ENCODE measurements at places on chromosomes 13 and 19. TPM values are rescaled to one million over a fixed set of nuclear protein-coding genes. Genes with fewer than 3 reads are reported as not detected.

The LCP1 gene
- 1,296 TPM for total RNA-seq

The CBARP gene
- total RNA-seq, result not detected

The GRK1 gene
- 0.05 TPM for total RNA-seq

- no peak for DNase-seq
These were observed 763.5 kb upstream of the GPC6 start for GRCh38 chr13:92463134-92463533.

DNA sequence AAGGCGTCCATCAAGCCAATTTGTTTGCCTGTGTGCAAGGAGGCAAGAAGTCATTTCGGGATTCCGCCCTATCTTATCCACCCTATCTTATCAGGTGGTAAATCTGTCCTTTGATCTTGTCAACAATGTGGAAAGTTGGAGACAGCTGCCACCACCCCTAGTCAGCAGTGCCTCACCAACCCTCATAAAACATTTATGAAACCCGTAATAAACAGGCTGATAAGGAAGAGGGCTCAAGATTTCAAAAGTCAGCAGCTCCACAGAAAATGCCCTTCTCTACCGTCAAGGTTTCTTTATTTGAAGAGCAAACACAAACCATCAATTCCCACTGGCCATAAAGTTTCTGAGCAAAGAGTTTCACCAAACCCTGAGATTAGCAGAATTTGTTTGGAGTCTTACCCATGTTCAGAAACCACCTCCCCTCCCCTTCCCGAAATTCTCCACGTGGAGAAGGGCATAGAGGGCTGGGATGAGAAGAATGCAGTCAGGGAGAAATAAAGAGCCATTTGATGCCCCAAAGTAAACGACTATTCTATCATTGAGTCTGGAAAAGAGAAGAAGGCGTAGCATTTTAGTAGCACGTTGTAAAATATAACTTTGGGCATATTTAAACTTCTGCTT lies 196.0 kb upstream of the GPR12 start:
- no peak for DNase-seq

DNA sequence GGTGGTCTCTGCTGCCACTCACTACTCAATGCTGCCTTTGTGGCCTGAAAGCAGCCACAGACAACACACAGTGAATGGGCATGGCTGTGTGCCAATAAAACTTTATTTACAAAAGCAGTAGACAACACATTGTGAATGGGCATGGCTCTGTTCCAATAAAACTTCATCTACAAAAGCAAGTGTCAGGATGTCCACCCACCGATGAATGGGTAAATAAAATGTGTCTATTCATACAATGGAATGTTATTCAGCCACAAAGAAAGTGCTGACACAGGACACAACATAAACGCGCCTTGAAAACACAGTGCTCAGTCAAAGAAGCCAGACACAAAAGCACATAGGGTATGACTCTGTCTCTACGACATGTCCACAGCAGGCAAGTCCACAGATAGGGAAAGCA lies 20.1 kb downstream of the ZSCAN5A start:
- DNase-seq, result no peak

- DNase-seq, result no peak
These were observed 3.4 kb downstream of the EVI5L start for GRCh38 chr19:7833225-7834099.

GRCh38 chr19:29404951-29405727 lies 120.7 kb upstream of the VSTM2B start:
- no peak for DNase-seq

- DNase-seq, result no peak
These were observed 1.0 kb upstream of the CRYL1 start for GRCh38 chr13:20526664-20527063.

GRCh38 chr19:18666317-18666716 lies 17.2 kb upstream of the CRTC1 start:
- DNase-seq, result no peak

GRCh38 chr19:46760363-46760762 lies 14.1 kb upstream of the STRN4 start:
- DNase-seq, result no peak

All from activated CD8-positive, alpha-beta T cell treated with anti-CD3 and anti-CD28 coated beads, Interleukin-2, amount 10 ng/mL, durations not matched to agents 7 days and 5 days (primary cell).